Activated CD8-positive, alpha-beta memory T cell treated with anti-CD3 and anti-CD28 coated beads for 1 hour (primary cell): ENCODE measurements at places on chromosomes 6 and 20.

- DNase-seq: no peak
These were observed 23.8 kb downstream of the PHACTR3 start for GRCh38 chr20:59628171-59628570.

DNA sequence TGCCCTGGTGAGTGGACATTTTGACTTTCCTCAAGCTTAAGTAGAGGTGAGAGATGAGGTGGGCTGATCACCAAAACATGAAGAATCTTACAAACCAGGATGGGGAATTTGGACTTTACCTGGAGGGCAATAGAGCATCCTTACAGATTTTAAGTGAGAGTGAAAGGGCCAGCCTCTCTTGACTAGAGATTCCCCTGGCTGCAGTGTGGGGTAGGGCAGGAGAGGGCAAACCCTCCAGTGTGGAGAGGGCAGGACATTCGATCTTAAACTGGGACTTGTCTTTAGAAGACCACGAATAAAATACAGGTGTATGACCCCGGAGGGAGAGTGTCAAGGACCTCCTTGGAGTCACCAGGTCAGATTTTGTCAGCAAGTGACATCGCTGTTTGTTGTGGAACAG, 105.1 kb downstream of the SNAP25 start:
- no peak for DNase-seq

DNA sequence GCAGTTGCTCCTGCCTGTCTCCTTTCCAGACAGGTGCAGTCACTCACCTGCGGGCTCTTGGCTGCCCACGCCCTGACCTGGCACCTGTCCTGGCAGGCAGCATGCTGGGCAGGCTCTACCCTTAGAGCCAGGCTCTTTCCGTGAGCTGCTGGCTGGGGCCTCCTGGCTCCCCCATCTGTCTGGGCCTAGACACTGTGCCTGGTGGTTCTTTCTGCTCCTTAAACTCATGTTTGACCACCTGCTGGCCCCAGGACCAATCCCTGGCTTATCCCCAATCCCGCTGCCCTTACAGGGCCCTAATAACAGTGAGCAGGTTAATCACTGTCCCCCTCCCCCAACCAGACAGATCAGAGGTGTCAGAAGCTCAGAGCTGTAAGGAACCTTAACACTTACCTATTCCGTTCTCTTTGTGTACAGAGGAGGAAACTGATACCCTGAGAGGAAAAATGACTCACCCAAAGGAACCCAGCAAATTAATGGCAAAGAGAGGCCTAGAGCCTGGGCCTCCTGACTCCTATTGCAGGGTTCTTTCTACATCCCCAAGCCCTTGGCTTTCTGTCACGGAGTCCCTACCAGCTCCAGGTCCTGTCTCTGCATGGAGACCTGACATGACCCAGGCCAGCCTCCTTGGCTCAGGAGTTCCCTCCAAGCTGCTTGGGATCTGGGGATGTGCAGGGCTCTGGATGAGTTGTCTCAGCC, 54.7 kb downstream of the RAB44 start:
- no peak for DNase-seq

- no peak for DNase-seq
These were observed 98.8 kb upstream of the NRN1 start for GRCh38 chr6:6105472-6106036.

DNA sequence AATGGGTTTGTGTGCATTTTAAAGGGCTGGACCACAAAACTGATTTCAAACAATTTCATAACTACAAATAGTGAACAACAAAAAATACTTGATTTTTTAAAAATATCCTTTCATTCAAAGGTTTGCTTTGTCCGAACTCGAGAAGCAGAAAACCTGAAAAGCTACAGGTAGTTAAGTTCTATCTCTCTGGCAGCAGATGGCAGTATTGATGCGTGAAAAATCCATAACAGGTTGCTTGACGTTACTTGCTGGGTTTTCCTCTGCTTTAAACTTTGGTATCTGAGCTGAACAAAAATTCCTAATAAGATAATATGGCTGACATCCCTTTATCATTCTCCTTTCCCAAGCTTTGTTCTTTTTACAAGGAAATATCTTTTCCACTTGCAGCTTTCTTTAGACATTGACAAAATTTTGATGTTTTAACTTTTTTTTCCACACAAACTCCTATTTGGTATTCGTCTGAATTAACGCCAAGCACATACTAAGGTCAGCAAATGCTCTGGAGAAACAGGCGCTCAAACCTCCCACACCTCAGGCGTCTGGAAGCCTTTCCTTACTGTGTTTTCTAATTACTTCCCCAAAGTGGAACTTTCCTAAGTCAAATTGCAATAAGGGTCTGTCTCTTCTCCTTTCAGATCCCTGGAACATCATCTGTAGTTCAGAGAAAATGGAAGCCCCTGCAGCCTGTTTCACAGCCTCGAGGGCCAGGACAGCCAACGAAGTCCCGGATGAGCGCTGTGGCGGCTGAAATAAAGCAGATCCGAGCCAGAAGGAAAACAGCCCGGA, 50.3 kb upstream of the GFRAL start:
- DNase-seq: no peak

DNA sequence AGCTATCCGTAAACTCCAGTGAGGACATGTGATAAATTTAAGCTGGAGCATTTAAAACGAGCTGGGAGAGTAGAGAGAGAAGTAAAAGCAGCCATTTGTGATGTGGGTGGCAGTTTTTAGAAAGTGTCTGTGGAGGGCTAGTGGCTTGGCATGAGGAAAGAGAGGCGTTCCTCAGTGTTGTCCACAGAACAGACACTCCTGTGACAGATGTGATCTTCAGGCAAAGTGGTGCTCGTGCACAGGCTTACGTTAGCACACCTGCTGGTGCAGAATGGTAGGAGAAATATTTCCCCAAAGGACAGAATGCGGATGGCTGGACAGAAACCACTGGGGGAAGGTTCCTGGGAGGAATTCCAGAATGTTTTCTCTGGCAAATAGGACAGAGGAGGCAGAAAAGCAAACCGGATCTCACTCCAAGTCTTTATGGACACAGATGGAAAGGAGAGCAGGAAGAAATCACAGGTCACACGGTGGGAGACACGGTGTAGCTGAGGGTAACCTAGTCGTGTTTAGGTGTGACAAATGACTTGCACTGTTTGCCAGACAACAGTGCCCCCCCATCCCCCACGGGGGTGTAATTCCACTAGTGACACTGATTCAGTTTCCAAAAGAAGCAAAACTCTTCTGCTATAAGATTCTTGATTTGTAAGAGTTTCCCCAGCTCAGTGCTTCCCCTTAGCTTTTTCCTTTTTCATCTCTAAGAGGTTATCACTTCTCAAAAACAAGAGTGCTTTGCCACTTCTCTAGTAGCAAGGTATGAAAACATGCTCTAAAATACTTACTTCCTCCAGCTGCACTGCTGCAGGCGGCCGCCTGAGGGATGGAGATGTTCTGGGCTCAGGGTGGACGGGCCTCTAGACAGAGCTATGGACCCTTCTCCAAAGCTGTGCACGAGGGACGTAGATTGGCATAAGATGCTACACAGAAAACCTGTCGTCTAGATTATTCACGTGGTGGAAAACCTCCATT, 293.2 kb downstream of the QKI start:
- no peak for DNase-seq

- no peak for DNase-seq
These were observed 663 bp downstream of the LST1 start for GRCh38 chr6:31586599-31587281.

DNA sequence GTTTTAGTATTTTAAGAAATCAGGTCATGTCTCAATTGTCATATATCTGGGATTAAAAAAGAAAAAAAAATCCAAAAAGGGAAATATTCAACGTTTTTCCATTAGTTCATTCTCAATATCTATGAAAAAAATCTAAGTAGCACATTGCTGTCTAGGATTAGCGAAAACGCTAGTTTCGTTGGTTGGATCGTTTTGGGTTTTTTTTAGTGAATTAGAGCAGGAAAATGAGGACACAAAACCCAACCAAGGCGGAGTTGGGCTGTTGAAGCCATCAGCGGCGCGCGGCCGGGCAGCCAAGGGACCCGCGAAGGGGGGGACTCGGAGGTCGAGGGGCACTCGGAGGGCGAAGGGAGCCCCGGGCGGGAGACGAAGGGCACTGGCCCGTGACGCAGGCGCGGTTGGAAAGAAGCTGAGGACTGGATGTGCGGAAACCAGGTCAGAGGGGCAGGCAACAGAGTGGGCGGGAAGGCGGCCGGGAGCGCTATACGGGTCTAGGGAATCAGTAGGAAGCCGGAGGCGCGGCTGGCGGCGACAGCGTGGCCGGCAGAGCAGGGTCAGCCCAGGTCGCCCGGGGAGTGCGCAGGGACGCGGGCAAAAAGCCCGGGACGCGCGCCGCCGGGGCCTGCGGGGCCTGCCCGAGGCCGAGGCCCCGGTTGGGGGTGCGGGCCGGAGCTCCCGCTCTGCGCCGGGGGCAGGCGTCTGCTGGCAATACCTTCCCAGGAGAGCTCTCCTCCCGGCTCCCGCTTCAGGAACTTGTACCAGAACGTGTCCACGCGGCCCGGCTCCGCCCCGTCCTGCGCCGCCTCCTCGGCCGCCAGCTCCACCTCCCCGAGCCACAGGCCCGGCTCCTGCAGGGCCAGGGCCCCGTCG, 599 bp downstream of the EPM2A start:
- DNase-seq: peak; percentile 27

- DNase-seq: no peak
These were observed 21.4 kb downstream of the EIF2S2 start for GRCh38 chr20:34090645-34091044.

GRCh38 chr20:34190679-34191090, 50.5 kb upstream of the ASIP start:
- no peak for DNase-seq

DNA sequence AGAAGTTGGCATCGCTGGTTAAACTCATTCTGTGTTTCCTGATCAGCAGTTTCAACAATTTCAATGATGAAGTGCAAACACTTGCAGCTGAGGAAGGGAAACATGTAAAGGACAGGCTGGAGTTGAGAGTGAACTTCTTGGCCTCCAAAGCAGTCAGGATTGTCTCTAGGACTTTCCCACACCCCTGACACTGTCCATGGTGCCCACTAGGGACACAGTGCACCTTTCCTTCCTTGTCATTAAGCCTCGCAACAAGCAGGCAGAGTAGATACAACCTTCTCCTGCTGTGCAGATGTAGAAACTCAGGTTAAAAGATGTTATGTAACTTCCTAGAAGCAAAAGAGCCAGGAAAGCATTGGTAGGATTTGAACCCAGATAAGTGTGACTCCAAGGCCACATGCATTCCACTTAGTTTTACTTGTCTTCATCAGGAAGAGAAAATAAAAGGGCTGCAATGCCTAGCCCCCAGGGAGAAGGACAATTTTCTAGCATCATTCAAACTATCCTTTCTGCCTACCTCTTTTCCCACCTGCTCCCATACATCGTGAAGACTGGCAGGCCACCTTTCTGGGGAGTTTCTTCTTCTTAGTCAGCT, 39.2 kb upstream of the IL17A start:
- DNase-seq: no peak

DNA sequence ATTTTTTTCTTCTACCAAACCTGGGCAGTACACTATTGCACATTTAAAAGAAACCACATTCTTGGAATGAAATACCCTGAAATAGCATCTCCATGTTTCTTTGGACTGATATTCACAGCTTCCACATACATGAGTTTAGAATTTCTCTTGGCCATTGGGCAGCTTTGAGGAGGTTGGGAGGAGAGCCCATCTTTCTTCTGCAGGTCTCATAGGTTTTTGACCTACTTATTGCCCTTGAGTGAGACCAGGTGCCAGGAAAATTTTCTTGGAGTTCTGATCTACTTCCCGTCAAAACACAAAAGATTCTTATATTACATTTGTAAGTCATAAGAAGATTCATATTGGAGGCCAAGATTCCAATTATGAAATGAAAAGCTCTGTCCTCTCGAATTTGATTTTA, 212.0 kb downstream of the IBTK start:
- no peak for DNase-seq

GRCh38 chr6:167141667-167142432, 15.9 kb downstream of the GPR31 start:
- no peak for DNase-seq

DNA sequence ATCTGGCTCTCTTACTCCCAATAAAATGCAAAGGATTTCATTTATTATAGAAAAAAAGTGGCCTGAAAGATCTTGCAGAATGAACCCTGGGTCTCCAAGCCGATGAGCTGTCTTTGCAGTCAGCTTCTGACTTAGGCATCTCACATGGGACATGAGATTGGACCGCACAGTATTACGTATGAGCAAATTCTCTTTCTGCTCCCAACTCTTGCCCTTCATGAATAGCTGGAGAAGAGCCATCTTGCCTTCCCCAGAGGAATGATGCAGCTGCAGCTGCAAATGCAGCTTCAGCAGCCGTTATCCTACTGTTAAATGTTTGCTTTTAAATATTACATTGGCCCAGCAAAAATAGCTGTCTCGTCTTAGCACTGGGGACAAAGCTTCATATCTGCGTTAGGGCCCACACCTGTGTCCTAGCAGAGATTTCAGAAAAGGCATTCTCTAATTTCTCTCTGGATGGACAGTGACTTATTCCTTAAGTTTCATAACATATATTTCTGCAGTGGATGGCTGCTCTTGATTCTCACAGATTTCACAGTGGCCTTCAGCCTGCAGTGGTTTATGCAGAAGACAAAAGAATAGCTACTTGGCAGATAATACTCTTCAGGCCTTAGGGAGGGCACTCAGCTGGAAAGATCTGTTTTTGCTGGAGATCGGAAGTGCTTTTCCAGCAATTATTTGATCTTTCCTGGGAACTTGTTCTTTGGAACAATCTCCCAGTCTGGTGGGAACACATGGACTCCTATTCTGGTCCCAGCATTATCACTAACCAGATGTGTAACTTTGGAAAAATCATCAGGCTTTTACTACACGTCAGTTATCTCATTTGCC, 129.2 kb downstream of the FYN start:
- no peak for DNase-seq

DNA sequence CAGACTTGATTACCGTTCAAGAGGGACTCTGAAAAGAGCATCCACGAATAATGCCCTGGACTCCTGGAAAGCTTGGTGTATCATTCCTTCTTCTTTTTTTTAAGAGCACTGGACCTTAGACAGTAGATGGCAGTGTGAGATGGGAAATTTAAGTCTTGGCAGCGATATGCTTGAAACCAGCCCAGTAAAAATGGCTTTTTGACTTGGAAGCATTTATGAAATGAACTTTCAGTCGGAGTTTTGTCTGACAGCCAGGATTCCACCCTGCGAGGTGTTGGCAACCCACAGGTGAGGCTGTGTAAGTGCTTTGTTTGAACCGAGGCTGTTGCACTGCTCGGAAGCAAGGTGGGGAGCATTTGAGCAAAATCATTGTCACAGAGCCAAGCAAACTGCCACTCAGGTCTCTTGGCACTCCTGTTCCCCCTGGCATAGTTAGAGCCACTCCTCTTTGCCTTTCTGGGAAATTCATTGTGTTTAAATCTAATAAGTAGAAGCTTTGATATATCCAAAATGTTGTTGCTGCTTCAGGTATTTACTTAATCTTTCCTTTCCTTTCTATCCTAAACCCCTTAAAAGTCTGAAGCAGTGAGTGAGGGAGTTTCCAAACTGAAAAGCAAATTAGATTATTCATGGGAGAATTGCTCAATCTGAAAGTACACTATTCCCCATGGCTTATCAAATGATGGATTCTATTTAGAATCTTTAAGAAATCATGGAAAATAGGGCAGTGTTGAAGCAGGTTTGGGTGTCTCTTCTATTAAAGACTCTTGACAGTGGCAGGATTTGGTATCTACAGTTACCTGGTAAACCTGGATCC, 272.8 kb upstream of the SLC35B3 start:
- DNase-seq: no peak
